ENCODE measurements at places on chromosomes 3 and 15.

DNA sequence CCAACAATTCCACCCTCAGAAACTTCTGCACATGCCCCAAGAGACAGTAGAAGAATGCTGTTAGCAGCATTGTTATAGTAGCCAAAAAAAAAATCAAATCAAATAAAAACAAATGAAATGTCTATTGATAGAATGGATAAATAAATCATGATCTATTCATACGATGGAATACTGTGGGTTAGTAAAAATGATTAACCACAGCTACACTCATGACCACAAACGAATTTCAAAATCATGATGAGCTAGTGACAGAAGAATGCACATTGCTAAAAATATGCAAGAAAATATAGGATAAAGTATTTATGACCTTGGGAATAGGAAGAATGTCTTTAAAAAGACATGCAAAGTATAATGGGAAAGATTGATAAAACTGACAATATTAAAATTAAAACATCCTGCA is 57.5 kb upstream of the ACAN start:
- DNase-seq: no peak

GRCh38 chr15:48397841-48398240 is 66.6 kb downstream of the DUT start:
- no peak for DNase-seq

GRCh38 chr3:72969766-72970165 is 26.8 kb upstream of the PPP4R2 start:
- no peak for DNase-seq

DNA sequence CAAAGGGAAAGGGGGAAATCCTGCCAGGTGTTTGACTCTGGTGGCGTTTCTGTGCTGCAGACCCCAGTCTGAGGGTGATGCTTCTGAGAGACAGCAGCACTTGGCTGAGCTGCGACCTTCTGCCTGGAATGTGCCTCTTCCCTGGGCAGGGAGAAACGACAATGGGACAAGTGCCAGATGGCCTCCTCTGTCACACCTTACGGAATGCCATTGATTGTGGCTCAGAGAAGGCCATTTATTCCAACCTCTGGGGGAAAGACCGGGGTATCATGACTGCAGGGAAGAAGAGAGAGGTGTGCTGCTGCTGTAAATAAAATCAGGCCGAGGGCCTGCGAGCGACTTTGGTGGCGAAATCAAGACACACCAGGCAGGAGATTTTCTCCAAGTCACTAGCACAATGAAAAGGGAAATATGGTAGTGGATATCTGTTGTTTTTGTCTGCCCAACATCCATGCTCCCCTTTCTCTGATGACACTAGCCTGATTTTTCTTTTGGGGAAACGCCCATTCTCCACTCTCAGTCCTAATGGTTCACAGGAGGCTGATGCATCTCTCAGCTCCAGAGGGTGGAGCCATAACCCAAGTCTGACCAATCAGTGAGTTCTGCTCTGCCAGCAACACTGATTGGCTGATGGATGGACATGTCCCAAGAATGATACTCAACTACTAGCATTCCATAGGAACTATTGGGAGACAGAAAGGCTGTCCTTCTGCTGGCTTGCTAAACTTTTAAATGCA is 336.1 kb downstream of the FOXP1 start:
- no peak for DNase-seq

GRCh38 chr3:113185194-113185835 is 26.0 kb upstream of the BOC start:
- DNase-seq: no peak

DNA sequence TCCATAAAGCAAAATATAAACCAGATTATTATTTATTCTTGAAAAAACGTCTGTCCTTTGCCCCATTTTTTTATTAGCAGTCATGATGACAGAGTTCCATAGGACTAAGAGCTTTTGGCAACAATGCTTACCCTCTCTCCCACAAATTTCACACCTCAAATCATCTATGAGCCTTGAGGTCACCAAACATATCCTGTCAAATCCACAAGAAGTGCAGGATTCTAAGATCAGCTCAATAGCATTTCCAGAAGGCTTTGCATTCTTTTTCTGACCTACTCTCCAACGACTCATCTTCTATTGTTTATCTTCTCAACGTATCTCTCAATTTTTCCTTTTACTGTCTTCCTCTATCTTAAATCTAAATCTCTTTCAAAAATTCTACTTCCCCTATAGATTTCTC is 619.1 kb upstream of the BCHE start:
- no peak for DNase-seq

GRCh38 chr3:81426826-81427577 is 334.4 kb downstream of the GBE1 start:
- DNase-seq: no peak

DNA sequence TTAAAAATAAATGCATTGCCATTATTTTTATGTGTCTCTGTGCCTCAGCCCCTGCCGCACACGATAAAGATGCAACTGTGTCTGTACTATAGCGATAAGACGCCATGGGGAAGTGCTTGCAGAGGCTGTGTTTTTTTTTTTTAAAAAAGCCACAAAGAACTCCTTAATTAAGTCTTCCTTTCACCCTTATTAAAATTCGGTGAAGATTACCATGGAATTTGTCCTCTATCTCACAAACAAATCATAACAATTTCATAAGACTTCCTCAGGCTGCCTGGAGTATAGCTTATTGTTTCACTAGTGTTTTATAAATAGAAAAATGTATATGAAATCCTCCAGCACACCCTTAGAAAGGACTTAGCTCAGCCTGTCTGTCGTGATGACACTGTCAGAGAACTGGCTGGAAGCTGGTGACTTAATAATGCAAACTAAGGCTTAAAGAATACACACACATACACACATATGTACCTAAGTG is 374.8 kb upstream of the SLCO3A1 start:
- no peak for DNase-seq

GRCh38 chr3:130117933-130118332 is 36.3 kb downstream of the ALG1L2 start:
- no peak for DNase-seq

- DNase-seq: no peak
Observed at GRCh38 chr3:185175370-185175987, 22.6 kb upstream of the C3orf70 start.

- DNase-seq: no peak
Observed at GRCh38 chr15:49904296-49904695, 214.7 kb downstream of the ATP8B4 start.

- peak; percentile 40 for DNase-seq
Observed at GRCh38 chr15:47194718-47195117, 522.6 kb upstream of the SEMA6D start.

DNA sequence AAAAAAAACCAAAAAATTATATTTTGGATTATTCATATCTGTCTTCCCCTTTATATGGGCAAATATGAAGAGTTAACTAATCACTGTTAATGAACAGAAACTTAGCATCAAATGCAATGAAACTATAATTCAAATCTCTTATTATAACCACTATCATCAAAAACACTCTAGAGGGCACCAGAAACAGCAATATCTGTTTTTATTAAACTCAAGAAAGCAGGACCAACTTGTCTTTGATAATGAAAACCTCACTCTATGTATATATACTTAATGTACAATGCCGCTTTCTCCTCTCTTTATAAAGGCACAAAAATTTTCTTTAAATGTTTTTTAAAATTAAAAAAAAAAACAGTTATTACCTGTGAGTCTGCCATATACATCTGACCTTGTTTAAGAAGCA is 92.7 kb downstream of the UACA start:
- DNase-seq: peak; percentile 8

DNA sequence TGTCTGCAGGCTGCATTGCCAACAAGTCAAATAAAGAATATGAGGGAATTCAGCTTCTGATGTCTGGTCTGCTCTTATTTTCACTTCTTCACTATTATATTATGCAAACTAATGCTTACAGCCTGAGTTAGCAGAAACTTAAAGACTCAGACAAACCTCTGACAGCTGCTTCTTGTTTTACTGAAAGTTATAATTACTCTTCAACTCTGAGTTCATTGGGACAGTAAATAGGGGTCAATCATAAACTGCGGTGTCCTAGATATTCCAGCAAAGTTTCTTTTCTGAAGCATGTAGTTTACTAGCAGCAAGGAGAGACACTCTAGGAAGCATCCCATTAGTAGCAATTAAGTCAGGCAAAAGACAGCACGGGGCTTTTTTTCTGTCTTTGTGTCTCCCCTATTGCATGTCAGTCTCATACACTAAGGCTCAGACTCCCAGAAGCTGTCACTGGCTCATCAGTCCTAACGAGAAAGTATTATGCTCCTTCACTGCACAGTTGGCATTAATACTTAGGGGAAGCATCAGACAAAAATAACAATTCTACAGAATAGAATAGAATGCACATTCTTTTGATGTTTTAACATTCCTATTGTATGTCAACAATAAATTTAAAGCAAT is 1060.8 kb downstream of the ROBO1 start:
- no peak for DNase-seq

DNA sequence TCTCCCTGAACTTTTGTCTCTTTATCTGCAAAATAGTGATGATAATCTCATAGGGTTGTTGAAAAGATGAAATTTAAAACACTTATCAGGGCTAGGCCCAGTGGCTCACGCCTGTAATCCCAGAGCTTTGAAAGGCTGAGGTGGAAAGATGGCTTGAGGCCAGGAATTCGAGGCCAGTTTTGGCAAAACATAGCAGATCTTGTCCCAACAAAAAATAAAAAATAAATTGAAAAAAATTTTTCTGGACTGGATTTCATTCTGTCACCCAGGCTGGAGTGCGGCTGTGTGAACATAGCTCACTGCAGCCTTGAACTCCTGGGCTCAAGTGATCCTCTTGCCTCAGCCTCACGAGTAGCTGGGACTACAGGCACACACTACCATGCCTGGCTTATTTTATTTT is 29.6 kb downstream of the LMLN start:
- no peak for DNase-seq

DNA sequence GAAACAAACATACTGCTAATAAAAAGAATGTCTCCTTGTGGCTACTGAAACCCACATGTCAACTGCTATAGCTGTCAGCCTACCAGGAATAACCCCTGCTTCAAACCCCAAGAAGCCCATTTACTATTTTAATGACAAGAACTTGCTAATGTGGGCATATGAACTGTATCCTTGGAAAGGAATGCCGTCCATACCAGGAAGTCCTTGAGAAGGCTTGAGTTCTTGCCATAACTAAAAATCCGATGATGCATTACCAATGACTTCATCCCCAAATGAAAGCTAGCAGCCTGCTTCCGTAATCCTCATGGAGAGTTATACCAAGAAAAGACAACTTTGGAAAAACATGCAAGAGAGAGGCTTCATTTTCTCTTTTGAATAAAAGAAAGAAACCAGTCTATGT is 34.8 kb downstream of the MINDY4B start:
- DNase-seq: peak; percentile 1

DNA sequence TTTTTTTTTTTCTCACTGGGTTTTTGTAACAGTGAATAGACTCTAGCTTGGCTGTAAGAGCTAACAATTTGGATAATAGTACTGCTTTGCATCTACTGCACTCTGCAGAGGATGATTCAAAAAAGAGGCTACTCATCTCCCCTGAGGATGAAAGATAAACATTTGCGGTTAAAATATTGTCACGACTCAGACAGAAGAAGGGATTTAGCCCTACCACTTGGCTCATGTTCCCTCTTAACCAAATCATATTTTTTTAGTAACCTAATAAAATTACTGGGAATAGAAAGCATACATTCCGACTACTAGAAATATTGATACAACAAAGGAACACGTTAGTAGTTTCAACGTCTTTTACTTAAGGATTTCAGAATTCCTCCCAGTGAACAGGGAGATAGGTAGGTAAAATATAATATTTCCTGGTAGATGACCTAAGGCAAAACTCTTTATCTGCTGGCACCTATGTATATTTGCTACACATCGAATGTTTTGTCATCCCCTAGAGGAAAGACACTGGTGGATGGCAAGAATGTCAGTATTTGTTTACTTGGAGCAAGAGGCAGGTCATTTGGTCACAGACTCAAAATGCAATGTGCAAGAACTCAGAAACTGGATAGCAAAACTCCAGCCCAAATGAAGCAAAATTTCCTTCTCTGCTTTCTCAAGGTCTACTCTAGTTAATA is 110.8 kb downstream of the GREM1 start:
- DNase-seq: peak; percentile 64

GRCh38 chr3:134148534-134148933 is 102.1 kb downstream of the RYK start:
- DNase-seq: peak; percentile 2

Measured in astrocyte of the cerebellum (primary cell).